ENCODE measurements at places on chromosomes 4 and X.

DNA sequence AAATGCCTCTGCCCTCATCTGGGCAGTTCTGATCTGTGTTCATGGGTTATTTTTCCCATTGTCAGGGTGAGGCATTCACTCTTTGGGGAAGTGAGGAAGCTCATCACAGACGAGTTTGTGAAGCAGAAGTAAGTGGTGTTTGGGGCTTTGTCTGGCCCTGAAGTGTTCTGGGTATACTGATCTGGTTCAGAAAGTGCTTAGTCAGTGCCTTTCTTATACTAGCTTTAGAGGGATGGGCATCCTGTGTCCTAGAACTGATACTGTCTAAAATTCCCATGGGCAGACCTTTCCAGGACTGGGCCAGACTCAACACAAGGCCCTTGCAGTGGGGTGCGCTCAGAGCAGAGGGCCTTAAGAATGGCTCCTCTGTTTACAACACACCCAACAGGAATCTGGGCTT lies 6.4 kb downstream of the TRO start:
- DNase-seq, result no peak

DNA sequence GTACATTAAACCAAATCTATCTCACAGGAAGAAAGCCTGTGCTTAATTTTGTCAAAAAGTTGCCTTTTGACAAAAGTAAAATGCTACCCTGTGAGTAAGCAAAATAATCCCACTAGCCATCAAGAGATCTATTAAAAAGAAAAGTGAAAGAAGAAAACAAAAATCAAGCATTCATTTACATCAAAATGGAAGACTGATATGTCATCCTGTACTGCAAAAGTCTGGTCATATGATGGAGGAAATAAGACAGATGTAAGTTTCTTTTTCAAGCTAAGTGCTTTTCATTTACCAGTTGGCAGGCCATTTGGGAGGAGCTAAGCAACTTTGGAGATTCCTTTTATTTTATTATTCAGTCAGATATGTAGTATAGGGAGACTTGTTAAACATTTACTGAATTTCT lies 387.4 kb downstream of the SPOCK3 start:
- DNase-seq, result no peak

DNA sequence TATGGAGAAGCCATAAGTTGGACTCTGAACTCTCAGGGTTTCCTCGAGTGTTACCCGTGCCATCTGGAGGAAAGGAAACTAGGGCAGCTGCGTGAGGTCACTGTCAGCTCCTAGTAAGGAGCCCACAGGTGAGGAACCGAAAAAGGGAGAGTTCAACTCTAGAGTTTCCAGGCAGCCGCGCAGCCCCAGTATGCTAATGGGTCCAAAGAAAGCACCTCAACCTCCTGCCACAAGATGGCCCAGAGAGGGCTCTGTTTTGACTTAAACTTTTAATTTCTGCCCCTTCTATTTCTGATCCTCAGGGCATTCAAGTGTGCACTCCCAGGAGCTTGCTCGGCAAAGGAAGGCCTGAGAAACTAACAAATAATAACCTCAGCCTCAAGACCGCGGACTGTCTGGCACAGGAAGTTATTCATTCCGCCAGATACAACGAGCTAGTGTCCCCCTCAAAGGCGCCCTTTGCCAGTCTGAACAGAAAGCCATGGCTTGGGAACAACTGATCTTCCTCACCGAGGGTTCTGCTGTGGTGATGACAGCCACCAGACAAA lies 13.9 kb downstream of the SCARB2 start:
- no peak for DNase-seq

- no peak for DNase-seq
Measured at GRCh38 chr4:134585972-134586371, 384.4 kb upstream of the PABPC4L start.

- no peak for DNase-seq
Measured at GRCh38 chr4:188971125-188971524, 831.9 kb downstream of the TRIML1 start.

- DNase-seq, result no peak
Measured at GRCh38 chr4:116118221-116118620, 967.2 kb downstream of the TRAM1L1 start.

DNA sequence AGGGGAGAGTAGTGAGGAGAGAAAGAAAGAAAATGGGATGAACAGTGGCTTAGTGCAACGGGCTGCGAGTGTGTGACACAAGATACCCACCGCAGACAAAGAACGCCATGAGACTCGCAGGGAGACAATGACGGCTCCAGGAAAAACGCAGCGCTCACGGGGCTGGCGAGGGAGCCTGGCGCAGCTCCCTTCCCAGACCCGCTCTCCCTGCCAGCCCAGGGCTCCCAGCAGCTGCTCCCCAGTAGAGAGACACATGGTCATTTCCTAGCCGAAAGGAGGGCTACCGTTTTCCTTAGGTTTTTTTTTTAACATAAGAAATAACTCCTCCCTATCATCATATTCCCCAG lies 149.5 kb downstream of the MAML3 start:
- peak; percentile 85 for DNase-seq

DNA sequence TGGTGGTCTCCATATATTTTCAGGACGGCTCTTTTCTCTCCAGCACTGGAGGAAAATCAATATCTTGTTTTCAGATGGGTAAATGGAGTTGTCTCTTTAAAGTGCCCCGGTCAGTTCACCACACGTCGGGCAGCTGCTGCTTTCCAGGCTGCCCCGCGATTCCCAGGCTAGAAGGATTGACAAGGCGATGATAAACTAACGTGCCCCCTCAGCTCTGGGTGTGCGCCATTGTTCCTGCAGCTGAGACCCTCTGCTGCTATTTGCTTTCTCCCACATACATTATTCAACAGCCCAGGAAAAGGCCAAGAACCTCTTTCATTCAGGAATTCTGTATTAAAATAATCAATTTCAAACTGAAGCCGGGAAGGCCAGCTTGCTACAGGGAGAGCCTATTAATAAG lies 254.5 kb downstream of the SOX3 start:
- DNase-seq, result no peak

- DNase-seq, result no peak
Measured at GRCh38 chr4:127985989-127986388, 20.8 kb downstream of the ABHD18 start.

GRCh38 chr4:165810726-165811125 lies 62.3 kb upstream of the TLL1 start:
- no peak for DNase-seq

- no peak for DNase-seq
Measured at GRCh38 chr4:55253948-55254593, 92.0 kb upstream of the SRD5A3 start.

GRCh38 chrX:46686003-46686645 lies 72.8 kb downstream of the SLC9A7 start:
- DNase-seq, result peak; percentile 37

GRCh38 chr4:110354460-110354859 lies 121.5 kb upstream of the ENPEP start:
- no peak for DNase-seq

DNA sequence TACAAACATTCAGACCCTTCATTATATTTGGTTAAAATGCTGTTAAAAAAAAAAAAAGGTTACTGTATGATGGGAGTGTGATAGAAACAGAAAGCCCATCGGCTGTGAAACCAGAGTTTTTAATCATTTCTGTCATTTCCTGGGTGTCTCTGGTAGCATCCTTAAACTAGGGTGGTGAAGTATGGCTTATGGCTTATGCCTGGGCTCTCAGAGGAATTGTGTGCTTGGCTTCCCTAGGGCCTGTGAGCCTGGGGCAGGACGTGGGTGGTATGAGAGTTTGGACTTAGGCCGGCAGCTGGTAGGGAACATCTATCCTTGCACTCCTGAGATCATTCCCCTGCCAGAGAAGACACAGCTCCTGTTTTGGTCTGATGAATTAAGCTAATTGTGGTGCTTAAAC lies 52.2 kb downstream of the DCUN1D4 start:
- peak; percentile 9 for DNase-seq

GRCh38 chr4:139556071-139556723 lies at the start of gene SETD7:
TSS of gene SETD7 (minus strand) at chr4:139556219. CDS start at chr4:139556137, 82 bp downstream.
- peak; percentile 83 for DNase-seq

DNA sequence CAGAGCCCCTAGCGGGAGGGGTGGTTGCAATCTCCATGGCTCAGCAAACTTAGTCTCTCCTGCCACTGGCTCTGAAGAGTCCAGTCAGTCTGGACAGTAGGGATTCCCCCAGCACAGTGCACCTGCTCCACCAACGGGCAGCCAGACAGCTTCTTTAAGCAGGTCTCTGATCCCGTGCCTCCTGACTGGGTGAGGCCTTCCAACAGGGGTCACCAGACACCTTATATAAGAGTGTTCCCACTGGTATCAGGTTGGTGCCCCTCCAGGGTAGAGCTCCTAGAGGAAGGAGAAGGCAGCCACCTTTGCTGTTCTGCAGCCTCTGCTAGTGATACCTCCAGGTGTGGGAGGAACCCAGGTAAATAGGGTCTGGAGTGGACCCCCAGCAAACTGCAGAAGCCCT lies 1393.4 kb downstream of the STIM2 start:
- DNase-seq, result no peak

DNA sequence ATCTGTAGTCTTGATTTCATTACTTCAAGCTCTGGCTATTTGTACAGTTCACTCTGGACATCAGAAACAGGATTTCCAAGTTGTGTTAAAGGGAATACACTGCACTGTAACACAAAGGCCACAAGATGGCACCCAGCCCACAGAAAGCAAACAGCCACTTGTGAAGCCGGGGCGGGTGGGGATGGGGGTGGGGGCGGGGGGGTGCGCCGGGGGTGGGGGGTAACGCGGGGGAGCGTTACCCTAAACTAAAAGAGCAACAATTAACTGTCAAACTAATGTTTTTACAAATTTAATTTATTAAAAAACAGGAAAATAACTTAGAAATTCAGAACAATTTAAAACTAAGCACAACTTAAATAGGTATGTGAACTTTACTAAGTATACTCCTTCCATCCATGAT lies 27.3 kb downstream of the PRDX4 start:
- peak; percentile 55 for DNase-seq

DNA sequence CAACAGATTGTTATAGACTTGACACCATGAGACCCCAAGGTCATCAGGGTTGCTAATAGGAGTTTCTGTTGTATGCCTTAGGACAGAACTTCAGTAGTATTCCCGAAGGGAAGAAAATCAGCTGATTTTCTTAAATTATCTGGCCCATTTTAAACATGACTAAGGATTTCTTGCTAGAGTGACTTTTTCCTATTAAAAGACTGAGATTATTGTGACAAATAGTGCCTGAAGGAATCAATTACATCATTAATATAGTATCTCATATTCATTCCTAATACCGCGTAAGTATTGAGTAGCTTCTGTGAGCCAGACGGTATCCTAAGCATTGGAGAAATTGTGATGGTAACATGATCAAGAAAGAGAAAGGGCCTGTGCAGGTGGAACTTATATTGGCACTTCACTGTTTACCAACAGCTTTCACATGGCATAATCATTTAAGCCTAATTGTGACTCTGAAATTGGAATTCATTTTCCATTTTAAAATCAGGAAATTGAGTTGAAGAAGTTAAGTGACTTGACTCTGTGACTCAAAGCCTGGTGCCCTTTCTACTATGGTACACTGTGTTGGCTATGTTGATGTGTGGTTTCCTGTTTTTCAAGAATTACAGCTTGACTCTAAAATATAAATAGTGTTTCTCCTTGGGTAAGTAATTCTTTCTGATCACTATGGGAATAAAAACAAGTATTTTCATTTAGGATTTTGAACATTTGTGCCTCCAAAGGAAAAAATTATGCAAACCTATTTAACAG lies 4.1 kb downstream of the AFF1 start:
- DNase-seq, result no peak

- peak; percentile 19 for DNase-seq
Measured at GRCh38 chr4:148444296-148445070, 2.3 kb upstream of the NR3C2 start.

DNA sequence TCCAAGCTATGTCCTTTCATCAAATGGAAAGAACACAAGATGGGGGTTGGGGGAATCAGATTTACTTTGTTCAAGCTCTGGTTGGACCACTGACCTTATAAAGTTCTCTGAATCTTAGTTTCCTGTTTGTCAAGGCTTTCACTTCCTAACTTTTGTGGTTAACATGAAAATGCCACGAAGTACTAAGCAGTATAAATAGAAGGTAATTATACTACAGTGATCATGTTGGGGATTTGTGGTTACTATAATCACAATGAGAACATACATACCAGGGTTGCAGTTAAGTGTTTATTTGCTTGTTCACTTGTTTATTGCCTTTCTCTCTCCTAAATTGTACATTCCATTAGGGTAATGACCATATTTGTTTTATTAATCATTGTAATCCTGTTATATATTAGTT lies 53.2 kb downstream of the SPRY1 start:
- DNase-seq, result no peak

DNA sequence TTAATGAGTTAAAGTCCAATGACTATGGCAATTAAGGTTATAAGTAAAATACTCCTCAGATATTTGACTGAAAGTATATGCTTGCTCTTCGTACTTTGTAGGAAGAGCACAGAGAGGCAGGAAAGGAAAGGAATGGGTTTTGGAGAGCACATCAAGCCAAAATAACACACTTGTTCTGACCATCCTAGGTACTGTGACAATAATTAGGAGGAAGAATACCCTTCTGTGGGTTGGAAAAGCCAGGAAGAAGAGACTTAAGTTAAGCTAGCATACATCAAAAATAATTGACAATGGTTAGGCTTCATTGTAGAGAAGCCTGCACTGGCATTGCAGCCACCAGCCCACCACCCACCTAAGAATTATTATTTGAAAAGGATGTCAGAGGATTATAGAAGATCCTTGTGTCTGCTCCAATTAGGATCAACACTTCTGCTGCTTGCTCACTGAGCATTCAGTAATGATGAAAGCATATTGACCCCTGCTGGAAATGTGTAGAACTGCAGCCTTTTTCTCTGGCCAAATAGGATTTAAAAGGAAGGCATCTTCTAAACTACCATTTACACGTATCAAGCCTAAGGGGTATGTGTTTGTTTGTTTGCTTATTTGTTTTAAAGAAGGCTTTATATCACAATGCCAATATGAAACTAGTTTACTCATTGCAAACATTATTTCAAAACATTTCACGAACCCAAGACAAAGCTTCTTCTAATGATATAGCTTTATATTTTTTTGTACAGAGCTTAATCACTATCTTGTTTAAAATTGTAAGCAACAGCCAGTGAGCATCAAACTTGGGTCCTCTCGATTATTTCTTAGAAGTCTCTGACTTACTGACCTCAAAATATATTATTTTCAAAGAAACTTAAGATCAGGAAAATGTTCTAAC lies 286.2 kb upstream of the TET2 start:
- peak; percentile 58 for DNase-seq

- peak; percentile 63 for DNase-seq
Measured at GRCh38 chrX:106707771-106708454, 18.6 kb upstream of the RNF128 start.

DNA sequence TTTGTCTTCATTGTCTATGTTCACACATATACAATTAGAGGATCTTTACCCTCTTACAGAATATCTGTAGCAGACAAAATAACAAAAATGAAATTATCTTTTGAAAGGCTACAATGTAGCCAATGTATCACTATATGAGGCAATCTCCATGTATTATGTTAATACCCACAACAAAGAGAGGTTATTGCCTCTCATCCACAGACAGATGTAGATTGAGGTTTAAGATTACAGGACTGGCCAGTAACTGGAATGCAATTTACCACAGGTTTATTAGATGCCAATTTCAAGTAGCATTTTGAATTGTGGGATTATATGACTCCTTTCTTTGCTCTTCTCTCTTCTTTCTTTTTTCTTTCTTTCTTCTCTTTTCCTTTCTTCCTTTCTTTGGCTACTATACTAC lies 242.6 kb downstream of the ANKRD50 start:
- DNase-seq, result no peak

GRCh38 chrX:81232218-81232617 lies 30.3 kb downstream of the SH3BGRL start:
- no peak for DNase-seq
